SHP77 treated with DMSO at 0.1 percent for 48 hours (cell line): ENCODE measurements at places on chromosomes 16 and 17.

GRCh38 chr17:75604034-75604695 lies 16.6 kb downstream of the MYO15B start:
- DNase-seq = no peak

GRCh38 chr16:19881783-19882182 lies 2.9 kb downstream of the GPRC5B start:
- no peak for DNase-seq

DNA sequence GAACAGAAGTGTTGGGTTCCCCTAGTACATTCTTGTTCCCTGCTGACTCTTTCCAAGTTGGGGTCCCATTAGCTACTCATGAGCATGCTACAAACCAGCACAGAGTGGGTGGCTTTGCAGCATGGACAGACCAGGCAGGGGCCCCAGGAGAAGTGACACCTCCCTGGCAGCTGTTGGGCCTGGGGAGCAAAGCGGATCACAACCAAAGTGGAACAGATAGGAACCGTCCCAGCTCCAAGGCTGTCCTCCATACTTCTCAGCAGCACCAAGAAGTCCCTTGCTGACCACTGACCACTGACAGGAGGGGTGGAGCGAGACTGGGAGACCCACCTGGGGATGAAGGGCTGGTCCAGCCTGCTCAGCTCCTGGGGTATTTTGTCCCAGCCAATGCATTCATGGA lies 12.4 kb upstream of the GFAP start:
- DNase-seq = no peak

DNA sequence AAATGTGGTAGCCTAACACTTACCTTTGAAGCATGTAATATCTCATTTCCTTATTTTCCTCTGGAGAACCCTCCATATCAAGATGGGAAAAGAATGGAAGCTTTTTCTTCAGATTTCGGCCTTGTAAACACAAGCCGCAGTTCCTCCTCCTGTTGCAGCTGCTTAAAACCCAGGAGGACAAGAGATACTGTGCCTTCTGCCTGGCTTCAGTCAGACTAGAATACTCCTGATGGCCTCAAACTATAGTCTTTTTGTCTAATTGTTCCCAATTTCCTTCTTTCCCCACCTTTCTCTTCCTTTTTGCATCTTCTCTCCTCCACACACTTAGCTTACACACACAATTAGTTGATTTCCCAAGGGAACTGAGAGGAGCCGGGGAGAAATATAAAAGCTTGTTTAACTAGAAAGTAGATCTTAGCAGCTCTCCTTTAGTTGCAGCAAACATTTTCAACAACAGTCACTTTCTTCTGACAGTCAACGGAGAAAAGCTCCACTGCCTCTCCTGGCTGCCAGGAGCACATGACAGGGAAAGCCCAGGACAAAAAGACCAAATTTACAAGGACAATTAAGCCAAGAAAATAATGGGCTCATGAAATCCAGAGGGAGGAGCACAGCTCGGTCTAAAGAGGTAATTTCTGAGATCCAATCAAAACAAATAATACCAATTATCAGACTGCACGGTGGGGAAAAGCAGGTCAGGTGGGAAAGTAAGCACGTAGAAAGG lies 76.4 kb upstream of the C17orf78 start:
- no peak for DNase-seq

DNA sequence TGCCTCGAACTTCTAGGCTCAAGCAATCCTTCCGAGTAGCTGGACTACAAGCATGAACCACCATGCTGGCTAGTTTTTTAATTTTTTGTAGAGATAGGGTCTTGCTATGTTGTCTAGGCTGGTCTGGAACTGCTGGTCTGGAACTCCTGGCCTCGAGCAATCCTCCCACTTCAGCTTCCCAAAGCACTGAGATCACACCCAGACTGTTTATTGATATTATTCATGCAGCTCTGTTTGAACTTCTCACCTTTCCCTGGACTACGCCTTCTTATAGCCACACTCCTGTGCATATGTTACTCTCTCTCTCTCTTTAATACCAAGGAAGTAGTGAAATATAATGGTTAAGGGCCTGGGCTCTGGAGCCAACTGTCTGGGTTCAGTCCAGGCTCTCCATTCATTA lies 4.6 kb downstream of the COG7 start:
- DNase-seq = no peak

DNA sequence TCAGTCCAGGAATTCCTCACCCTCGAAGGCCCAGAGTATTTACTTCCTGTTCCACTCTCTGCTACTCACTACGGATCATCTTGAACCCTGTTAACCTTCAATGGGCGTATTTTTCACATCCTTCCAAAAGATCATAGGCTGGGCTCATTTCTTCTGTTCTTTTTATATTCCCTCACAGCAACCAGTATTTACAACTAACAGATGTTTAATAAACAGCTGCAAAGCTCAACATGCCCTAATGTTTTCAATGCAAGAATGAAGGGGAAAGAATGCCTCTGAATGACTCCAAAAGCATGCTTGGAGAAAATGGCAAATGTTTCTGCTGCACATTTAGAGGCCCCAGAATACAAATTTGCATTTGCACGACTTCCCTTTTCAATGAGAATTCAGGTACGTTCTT lies 174.9 kb downstream of the ZFHX3 start:
- DNase-seq = no peak

GRCh38 chr16:27430923-27431484 lies 29.0 kb downstream of the IL21R start:
- DNase-seq = no peak

GRCh38 chr17:66803474-66803951 lies 31.4 kb upstream of the CACNG5 start:
- DNase-seq = no peak

DNA sequence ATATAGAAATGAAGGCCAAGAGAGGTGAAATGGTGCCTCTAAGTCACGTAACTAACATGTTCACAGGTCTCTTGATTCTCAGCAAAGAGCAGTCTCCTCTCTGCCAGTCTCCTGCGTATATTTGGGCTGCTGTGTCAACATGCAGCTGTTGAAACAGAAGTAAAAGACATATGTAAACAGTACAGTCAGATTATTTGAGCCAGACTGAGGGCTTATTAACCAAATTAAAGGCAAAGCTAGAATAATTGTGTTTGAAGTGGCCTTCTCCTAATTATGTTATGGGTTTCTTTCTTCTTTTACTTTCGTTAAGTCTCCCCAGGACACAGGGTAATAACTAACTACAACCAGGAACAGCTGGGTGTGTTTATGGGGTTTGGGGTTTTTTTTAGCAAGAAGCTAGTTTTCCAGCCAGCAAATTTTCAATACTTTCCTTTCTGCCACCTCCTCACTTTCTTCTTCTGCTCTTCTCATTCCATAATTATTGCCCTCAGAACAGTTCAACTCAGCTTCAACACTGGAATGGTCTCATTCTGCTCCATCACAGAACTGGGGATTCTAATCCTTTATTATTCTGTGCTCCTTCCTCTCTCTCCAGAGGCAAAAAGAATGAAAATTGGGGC lies 18.4 kb downstream of the G6PC1 start:
- peak; percentile 88 for DNase-seq

GRCh38 chr17:27413792-27414191 lies 42.5 kb upstream of the KSR1 start:
- DNase-seq = no peak

GRCh38 chr17:11795906-11796305 lies 197.6 kb downstream of the DNAH9 start:
- no peak for DNase-seq

DNA sequence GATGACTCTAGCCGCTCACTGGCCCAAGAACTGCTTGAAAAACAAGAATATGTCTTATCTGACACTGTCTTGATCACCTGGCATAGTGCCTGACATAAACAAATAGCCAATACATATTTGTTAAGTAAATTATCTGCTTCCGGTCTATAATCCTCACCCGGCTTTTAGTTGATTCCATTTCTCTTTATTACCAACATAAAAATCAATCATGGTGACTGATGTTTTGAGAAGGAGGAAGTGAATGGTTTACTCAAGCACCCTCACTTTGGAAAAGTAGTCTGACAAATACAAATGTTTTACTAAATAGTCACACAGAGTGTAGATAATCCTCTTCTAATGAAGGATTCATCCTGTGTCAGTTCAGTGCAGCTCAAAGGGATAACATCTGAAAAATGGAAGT lies 47.0 kb downstream of the SKAP1 start:
- DNase-seq = no peak

DNA sequence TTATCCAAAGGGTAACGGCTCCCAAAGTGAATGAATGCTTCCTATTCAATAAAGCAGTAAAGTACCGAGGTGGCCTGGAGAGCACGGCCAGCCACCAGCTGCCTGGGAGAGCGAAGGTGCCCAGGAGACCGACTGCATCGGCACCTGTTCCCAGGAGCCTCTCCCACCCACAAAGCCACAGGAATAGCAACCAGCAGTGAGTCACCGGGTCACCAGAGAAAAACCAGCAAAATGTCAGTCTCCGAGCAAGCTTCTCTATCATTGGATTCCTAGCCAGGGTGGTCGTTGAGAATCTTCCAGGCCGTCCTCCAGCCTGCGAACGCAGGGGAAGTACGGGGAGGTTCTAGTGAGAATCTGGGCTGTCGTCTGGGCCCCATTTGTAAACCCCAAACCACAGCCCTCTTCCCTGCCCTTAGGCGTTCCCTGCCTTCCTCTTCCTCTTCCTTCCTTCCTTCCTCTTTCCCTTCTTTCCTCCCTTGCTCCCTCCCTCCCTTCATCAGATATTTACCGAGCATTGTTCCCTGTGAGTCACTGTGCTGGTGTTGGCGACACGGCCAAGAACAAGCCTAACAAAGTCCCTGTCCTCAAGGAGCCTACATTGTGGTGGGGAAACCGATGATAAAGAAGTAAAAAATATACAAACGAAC lies 114.6 kb downstream of the SLC39A11 start:
- DNase-seq = peak; percentile 59

GRCh38 chr16:53429221-53429943 lies 4.9 kb upstream of the RBL2 start:
- no peak for DNase-seq

DNA sequence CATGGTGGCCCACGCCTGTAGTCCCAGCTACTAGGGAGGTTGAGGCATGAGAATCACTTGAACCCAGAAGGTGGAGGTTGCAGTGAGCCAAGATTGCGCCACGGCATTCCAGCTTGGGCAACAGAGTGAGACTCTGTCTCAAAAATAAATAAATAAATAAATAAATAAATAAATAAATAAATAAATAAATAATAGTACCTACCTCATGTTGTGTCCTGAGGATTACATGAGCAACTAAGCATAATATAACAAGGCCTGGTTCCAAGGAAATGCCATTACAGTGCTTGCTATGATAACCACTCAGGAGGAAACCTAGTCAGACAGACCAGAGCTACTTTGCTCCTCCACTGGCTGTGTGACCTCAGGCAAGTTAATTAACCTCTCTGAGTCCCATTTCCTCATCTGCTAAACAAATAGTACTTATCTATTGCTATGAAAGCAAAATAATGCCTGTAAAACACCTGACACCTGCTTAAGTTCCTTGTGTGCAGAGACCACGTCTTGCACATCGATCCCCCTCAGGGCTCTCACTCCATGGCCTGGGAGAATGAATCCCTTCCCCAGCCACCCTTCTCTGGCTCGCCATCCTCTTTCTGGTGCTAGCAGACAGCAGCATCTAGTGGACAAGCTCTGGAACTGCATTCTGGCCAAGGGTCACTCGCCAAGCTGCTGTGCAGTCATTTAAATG lies 7.5 kb downstream of the EPOP start:
- DNase-seq = peak; percentile 33

DNA sequence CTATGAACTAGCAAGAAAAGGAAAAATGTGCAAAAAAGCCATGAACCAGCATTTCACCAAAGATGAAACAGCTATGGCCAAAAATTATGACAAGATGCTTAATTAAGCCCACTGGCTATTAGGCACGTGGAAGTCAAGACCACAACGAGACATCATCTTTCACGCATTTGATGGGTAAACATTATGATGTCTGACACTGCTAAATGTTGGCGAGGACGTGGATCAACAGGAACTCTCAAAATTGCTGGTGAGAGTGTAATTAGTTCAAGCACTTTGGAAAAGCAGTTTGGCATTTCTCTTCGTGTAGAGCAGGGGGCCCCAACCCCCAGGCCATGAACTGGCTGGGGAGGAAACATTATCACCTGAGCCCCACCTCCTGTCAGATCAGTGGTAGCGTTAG lies 39.6 kb upstream of the ADGRG1 start:
- DNase-seq = no peak

DNA sequence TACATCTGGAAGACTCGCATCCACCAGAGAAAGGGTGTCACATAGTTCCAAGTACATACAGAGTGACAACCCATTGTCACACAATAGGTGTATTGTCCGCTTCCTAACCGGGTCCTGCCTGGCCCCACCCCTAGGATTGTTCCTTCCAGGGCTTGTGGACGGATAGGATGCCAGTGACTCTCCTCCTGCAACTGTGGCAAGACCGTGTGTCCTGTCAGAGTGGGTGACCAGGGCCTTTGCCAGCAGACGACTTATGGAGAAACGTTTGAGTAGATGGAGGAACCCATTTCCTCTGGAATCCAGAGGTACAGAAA lies 258.4 kb downstream of the CPPED1 start:
- no peak for DNase-seq

DNA sequence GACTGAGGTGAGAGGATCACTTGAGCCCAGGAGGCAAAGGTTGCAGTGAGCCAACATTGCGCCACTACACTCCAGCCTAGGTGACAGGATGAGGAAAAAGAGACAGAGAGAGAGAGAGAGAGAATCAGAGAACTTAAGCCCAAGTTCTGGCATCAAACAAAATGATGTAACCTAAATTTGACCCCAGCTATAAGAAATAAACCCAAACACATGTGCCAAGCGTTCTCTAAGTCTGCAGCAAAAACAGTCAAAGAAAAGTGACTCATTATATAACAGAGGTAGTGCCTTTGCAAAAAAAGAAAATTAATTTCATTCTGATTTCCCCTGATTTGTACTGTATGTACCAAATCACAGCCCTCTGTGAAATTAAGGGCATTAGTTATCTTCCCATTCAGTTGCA lies 89.5 kb downstream of the CDH11 start:
- DNase-seq = no peak

DNA sequence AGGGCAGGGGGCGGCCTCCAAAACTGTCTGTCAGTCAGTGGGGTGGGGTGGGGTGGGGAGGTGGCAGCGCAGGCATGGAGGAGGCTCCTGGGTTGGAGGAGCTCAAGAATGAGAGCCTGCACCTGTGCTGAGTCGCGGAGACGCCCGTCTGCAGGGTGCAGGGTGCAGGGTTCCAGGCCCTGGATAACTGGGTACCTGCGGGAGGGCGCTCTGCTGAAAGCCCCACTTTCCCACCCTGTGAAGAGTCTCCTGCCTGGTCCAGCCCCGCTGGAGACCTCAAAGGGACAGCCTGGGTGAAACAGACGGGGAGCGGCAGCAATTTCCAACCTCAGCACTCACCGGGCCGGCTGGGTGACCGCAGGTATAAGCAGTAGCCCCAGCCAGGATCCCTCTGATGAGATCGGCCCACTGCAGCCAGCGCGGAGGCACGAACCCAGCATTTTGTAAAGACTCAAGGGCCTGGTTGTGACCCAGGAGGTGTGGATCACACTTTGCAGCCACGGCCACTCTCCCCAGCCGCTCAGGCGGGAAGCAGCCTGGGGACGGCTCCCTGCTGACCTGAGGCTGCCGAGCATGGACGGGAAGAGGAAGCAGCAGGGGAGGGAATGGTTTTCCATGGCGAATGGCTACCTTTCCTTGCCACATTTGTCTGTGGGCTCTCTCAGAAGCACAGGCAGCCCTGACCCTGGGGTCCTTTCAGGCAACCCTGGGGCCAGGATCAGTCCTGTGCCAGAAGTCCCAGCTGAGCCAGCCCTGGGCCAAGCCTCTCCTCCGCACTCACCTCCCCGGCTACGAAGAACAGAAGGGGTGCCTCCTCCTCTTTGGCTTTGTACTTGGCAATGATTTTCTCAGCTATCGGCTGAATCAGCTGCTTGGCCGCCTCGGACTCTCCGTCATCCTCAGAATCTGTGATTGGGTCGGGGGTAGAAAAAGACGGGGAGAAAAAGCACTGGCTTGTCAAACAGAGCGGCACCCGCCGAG lies 21.0 kb downstream of the MRM3 start:
- no peak for DNase-seq

- no peak for DNase-seq
Measured at GRCh38 chr17:72660274-72661115, 432.0 kb downstream of the SLC39A11 start.
